ENCODE measurements at places on chromosomes 12 and 14.

GRCh38 chr14:50070230-50070629 lies 46.1 kb downstream of the VCPKMT start:
- no peak for DNase-seq

- DNase-seq = no peak
Measured at GRCh38 chr12:66573605-66574004, 105.3 kb downstream of the GRIP1 start.

DNA sequence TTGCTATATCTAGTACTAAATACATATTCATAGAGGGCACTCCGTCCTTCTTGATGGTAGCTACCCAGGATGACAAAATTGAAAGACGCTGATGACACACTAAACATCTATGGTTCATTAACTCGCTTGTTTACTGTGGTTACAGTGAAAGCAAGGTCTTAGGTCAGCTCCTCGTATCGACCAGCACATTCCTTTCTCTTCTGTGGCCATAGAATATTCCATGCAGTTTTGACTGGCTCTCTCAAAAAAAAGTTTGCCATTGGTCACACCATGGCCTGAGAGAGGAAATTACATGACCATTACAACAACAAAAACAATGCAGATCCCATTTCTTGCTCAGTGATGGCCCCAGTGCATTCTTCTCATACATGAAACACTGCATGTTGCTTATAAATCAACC lies 411.4 kb upstream of the SOX5 start:
- no peak for DNase-seq

GRCh38 chr12:64716839-64717455 lies 42.3 kb downstream of the GNS start:
- DNase-seq = no peak

GRCh38 chr12:87182696-87183233 lies 846.4 kb downstream of the C12orf50 start:
- DNase-seq = no peak

- DNase-seq = no peak
Measured at GRCh38 chr12:125070112-125070511, 4.9 kb downstream of the AACS start.

GRCh38 chr14:33943096-33943883 lies 7.6 kb downstream of the EGLN3 start:
- DNase-seq = peak; percentile 97

GRCh38 chr12:49462083-49462744 lies 76.6 kb upstream of the KCNH3 start:
- DNase-seq = no peak

DNA sequence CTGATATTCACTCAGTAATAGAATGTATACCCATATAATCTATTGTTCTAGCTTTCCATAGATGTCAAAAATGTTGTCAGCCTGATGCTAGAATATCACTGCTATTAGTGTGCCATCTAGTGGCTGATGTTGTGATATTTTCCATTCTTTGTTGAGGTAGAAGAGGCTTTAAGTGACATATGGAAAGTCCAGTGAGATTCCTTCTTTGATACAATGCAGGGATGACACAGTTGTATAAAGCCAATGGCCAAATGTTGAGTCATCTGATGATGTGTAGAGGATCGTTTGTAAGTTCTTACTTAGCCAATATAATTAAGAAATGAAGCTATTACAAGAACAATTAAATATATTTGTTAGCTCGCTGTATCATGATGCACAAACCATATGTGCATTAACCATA lies 58.1 kb upstream of the PCED1B start:
- DNase-seq = peak; percentile 67

DNA sequence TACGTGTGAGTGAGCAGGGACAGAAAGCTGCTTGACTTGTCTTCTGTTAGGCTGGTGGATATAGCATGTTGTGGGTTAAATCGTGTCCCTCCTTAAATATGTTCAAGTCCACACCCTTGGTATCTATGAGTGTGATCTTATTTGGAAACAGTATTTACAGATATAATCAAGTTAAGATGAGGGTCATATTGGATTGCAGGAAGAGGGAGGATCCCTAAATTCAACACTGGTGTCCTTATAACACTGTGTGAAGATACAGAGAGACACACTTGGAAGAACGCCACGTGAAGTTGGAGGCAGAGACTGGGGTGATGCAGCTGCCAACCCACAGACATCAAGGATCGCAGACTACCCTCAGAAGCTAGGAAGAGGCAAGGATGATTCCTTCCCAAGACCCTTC lies 275.2 kb upstream of the SSTR1 start:
- DNase-seq = no peak

DNA sequence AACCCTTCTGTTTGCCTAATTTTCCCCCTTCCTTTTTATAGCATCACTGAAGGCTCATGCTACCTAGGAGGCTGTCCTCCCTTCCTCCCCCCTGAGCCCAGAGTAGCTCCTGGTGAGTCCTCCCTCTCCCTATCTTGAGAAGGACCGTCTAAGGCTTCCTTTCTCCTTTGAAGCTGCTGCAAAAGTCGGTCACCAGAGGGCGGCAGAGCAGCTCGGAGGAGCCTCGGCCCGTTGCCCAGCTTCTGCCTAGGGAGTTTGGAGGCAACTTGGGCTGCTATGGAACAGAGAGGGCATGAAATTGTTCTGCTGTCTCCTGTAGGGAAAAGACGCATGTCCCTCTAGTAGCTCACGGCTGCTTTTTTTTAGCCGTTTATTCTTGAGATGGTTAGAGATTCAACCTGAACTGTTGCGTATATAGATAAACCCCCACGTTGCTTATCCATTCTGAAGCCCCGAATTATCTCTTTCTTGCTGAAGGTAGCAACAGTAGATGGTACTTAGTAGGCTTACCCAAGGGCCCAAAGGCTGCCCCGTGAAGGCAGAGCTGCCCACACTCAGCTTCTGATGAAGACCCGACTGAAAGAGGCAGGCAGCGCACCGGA lies 5.7 kb downstream of the WNT5B start:
- peak; percentile 68 for DNase-seq

DNA sequence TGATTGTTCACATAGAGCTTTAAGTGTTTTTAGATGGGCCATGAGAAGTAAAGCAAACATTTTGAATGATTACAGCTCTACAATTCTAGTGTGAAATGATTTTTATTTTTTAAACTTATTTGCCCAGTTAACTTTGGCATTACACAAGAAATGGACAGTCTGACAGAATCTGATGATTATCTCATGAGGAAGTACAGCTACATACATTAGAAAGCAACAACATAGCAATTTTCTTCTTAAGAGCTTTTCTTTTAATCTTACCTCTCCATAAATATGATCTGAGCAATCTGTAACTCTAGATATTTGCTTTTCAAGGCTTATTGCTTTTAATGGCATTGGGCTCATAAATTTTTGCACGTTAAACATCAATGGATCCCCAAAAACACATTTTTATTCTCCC lies 26.5 kb upstream of the PPP1R12A start:
- no peak for DNase-seq

- no peak for DNase-seq
Measured at GRCh38 chr12:130988751-130989150, 35.0 kb downstream of the ADGRD1 start.

DNA sequence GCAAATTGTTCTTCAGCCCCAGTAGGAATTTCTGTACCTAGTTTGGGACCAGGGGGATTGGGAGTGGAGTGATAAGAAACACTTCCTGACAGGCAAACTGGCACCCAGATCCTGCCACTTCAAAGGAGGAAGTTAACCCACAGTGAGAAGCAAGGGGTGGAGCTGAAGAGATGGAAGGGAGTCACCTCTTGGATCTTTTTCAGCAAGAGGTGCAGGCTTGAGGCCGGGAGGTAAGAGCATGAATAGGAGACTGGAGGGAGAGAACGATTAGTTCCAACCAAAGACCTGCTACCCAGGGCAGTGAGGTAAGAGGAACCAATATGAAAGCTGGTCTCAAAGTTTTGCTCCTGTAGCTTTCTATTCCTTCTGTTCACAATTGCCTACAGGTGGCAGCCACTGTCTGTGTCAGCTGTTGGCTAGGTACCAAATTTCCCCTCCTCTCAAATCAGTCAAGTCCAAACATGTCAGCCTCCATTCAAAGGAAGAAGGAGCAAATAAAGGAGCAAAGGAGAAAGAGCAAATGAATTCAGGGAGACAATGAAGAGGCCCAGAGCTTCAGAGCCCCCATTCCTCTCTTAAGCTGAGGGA lies 14.9 kb upstream of the TAC3 start:
- DNase-seq = no peak

DNA sequence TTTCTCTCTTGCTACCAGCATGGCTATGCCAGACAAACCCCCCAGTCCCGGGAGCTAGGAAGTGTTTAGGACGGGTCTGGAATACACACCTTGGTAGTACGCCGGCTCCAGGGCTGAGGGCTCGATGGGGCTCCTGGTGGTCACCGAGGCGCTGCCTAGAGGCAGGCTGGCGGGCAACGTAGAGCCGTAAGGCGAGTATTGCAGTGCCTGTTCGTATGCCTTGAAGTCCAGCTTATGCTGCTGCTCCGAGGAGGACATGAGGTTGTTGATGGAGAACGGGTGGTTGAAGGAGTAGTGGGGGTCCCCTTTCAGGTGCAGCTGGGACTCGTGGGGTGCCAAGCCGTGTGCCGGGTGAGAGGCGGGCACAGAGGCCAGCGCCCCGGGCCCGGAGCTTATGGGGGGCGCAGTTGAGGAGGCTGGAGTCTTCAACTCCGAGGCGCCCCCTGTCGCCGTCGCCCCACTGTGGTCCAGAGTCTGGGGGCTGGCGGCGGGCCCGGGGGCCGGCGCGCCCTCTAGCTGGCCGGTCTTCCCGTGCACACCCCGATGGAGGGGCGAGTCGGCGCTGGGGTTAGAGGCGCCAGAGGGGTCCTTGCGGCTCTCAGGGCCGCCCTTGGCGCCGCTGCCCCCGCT lies 3.6 kb downstream of the FOXA1 start:
- peak; percentile 84 for DNase-seq

DNA sequence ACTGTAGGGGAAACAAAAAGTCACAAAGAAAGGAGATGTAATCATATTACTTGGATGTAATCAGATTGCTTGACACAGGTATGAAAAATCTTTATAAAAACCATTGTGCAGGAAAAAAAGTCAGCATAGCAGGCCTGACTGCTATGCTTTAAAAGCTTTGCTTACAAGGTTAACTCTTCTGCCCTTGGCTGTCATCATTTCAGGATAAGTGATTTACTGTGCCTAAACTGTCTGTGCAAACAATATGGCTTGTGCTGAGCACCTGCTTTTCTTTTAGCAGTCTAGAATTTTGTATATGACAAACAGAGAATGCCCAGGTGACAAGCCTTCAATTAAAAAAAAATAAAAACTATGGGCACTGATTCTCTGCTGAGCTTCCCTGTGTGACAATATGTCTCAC lies 63.8 kb upstream of the PLEKHG7 start:
- no peak for DNase-seq

DNA sequence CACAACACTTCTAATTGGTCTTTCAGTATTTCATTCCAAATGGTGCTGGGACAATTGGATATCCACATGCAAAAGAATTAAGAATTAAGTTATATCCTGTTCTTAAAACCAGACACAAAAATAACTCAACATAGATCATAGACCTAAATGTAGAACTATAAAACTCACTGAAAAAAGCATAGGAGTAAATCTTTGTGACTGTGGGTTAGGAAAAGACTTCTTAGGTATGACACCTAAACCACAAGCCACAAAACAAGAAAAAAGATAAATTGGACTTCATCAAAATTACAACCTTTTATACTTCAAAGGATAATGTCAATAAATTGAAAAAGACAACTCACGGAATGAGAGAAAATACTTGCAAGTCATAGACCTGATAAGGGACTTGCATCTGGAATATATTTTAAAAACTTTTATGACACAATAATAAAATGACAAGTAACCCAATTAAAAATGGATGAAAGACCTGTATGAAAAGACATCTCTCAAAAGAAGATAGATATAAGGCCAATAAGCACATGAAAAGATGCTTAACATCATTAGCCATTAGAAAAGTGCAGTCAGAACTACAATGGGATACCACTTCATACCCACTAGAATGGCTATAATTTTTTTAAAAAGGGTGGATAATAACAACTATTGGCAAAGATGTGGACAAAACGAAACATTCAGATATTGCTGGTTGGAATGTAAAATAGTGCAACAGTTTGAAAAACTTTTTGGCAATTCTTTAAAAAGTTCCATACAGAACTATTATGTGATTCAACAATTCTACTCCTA lies 72.5 kb upstream of the SLC38A4 start:
- DNase-seq = no peak

DNA sequence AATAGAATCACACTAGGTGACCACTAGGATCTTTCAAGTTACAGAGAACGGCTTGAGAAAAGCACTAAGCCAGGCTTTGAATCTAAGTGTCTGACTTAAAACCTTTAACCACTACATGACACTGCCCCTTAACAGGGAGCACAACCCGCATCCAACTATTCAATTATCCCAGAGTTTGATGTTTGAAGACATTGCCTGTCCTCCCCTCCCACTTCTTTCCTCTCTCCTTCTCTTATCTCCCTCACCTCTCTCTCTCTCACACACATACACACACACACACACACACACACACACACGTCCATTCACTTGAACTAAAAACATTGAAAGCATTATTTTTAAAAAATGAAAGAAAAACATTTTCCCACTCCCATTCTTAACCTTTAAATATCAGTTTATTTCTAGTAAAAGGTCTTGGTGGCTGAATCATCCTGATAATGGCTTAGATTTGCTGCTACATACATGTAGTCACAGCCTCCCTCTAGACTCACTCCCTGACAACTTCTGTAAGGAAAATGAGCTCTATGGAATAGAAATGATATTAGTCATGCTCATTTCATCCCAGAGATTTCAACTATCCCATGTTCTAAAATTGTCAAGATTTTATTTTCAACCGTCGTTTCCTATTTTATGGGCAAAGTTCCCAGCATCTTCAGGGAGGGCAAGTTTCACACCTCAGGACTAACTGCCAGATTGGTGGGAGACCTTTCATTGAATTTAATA lies 53.5 kb upstream of the RAP1B start:
- DNase-seq = no peak

- DNase-seq = peak; percentile 10
Measured at GRCh38 chr14:71138448-71139293, 231.4 kb downstream of the PCNX1 start.

DNA sequence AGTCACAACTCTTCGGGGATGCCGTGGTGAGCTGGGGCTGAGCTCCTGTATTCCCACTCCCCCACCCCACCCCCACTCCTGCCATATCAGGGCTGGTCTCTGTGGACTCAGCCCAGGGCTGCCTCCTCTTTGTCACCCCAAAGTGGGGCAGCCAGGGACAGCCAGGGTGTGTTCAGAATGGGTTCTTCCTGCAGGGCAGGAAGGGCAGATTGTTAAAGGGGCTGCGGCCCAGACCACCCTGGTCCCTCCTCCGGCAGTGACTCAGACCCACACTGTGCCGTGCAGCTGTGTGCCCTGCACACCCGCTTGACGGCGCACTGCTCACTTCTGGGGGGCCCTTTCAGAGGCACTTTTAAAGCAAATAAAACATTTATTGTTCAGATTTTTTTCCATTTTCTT lies 9.3 kb downstream of the SLC48A1 start:
- no peak for DNase-seq

DNA sequence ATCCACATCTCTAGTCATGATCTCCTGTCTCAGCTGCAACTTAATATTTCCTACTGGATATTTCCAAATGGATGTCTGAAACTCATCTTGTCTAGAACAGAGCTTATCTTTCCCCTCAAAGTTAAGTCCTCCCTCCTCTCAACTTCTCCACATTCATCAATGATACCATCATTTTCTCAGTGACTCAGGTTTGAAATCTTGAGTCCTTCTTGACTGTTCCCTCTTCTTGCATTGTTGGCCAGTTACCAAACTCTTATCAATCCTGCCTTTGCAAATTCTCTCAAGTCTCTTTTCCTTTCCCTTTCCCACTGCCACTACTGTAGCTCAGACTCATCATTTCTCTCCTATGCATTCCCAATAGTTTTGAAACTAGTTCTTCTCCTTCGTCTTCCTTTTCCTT lies 14.3 kb upstream of the CHURC1 start:
- DNase-seq = no peak

GRCh38 chr12:87141091-87141490 lies 884.9 kb upstream of the MGAT4C start:
- no peak for DNase-seq

- peak; percentile 36 for DNase-seq
Measured at GRCh38 chr14:71737760-71738159, 194.5 kb upstream of the RGS6 start.
